ENCODE measurements at places on chromosomes 4 and X.

GRCh38 chrX:154485150-154486051 lies 1.0 kb downstream of the UBL4A start:
- no peak for DNase-seq

- no peak for DNase-seq
Measured at GRCh38 chr4:184766446-184766845, 32.5 kb upstream of the CENPU start.

GRCh38 chr4:145552181-145552822 lies 66.9 kb upstream of the MMAA start:
- no peak for DNase-seq

- DNase-seq, result peak; percentile 91
Measured at GRCh38 chr4:153142700-153143438, 61.4 kb upstream of the TRIM2 start.

DNA sequence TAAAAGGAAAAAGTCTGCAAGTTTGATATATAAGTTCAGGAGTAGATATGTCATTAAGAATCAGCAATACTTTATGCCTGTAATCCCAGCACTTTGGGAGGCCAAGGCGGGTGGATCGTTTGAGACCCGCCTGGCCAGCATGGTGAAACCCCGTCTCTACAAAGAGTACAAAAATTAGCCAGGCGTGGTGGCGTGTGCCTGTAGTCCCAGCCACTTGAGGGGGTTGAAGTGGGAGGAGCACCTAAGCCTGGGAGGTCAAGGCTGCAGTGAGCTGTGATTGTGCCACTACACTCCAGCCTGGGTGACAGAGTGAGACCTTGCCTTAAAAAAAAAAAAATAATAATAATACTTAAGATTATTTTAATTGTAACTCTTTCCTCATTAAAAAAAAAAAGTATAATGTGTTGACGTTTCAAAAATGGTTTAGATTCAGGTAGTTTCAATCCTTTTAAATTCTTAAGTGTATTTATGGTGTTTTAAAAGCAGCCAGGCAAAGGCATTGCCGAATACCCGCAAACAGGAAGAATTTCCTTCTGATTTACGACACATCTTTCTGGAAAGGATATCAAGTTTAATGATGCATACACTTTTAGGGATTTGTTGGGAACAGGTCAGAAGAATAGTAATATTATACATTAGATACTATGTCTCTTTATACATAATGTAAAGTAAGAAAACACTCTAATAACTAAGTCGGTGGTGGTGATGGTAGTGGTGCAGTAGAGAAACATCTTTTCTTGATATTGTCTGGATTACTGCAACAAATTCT lies 80.9 kb downstream of the KDM6A start:
- no peak for DNase-seq

DNA sequence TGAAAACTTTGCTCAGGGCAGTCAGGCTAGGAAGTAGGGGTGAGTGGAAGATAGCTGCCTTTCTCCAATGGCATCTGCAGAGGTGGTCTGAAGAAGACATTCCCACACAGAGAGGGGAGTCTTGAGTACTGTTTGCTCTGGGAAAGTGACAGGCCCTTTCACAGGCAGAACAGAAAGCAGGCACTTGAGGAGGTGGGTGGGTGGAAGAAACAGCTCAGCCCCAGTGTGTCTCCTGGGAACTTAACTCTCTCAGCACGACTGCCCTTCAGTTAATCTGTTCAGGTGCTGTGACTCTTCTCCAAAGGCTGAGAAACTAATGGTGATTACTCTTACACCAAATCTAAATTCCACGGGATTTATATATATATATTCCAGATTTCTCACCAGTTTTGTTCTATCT lies 28.3 kb downstream of the ENOPH1 start:
- no peak for DNase-seq

DNA sequence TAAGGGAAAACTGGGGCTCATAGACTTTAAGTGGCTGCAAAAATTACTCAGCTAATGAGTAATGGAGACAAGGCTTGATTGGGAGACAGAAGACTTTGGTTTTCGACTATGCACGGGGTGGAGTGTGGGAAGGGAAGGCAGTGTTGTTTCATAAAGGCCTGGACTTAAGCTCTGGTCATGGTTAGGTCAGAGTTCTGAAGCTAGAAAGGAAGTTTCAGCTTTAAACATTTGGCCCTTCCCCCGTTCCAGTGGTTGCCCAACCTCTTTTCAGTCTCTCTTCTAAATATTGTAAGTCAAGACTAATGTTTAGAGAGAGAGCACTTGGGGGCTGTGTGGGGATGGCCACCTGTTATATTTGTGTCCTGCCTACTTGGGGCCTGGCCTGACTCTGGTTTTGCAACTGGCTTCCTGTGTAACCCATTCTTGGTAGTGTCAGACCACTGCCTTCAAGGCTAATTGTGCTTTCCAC lies 21.0 kb downstream of the MSN start:
- DNase-seq, result no peak
